Dorsolateral prefrontal cortex (tissue), 122 donors: ENCODE measurements at places on chromosomes 7 and 10. TPM values are rescaled to one million over a fixed set of nuclear protein-coding genes. Genes with fewer than 3 reads are reported as not detected.

Gene SFTPA1
- not detected for total RNA-seq

Gene OR2A5
- not detected for total RNA-seq

Gene CDK1
- 0.79 TPM for total RNA-seq

Gene GSDME
- total RNA-seq: 30.0 TPM

Gene STK31
- total RNA-seq: 0.59 TPM

Gene MMRN2
- 5.9 TPM for total RNA-seq

Gene KCNH2
- 12.5 TPM for total RNA-seq

Gene TYW1B
- total RNA-seq: 5.8 TPM

Gene INPP5A
- 73.1 TPM for total RNA-seq

Gene AKR1C4
- not detected for total RNA-seq

Gene TMEM273
- total RNA-seq: 7.9 TPM

Gene CLEC2L
- total RNA-seq: 29.3 TPM

Gene OR6V1
- total RNA-seq: not detected

Gene OR2A25
- not detected for total RNA-seq

Gene DEPP1
- 27.4 TPM for total RNA-seq

Gene C10orf62
- total RNA-seq: not detected

Gene HTR7
- 2.1 TPM for total RNA-seq

Gene ZRANB1
- total RNA-seq: 32.2 TPM

Gene ATOH7
- total RNA-seq: 2.7 TPM

Gene VWDE
- total RNA-seq: 4.1 TPM

Gene STOX1
- 21.5 TPM for total RNA-seq

Gene ZSCAN25
- total RNA-seq: 28.0 TPM
